GM13976 (cell line): ENCODE measurements at places on chromosomes 4 and X.

DNA sequence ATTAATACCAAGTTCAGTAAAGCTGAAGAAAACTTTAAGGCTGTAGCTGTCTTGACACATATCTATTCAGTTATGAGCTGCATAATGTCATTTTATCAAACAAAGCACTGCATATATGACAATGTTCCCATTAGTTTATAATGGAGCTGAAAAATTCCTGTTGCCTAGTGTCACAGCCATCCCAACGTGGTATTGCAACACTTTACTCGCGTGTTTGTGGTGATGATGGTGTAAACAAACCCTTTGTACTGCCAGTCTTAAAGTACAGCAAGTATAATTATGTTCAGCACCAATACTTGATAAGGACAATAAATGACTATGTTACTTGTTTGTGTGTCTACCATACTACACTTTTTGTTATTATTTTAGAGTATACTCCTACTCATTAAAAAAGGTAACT lies 1415.6 kb upstream of the PCDH7 start:
- DNase-seq = no peak

- DNase-seq = no peak
Measured at GRCh38 chrX:129618997-129619396, 35.8 kb downstream of the APLN start.

- DNase-seq = no peak
Measured at GRCh38 chr4:80986011-80986410, 44.5 kb upstream of the BMP3 start.

DNA sequence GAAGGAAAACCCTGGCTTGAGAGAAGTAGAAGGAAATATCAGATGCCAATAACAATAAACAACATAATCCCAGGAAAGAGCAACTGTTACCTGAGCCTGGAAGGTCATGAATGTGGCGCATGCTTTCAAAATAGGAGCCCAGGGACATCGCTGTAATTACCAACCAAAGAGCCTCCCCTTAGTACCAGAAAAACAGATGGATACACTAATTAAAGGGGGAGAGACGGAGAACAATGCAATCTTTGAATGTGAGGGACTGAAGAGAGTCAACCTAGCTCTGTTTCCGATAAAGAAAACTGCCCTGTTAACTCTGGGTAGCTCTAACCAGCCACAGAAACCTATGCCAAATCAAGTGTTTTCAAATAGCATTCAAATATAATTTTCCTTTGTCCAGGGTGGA lies 161.4 kb downstream of the ENOX2 start:
- no peak for DNase-seq

GRCh38 chrX:136879001-136879687 lies 1.4 kb downstream of the RBMX start:
- DNase-seq = no peak

DNA sequence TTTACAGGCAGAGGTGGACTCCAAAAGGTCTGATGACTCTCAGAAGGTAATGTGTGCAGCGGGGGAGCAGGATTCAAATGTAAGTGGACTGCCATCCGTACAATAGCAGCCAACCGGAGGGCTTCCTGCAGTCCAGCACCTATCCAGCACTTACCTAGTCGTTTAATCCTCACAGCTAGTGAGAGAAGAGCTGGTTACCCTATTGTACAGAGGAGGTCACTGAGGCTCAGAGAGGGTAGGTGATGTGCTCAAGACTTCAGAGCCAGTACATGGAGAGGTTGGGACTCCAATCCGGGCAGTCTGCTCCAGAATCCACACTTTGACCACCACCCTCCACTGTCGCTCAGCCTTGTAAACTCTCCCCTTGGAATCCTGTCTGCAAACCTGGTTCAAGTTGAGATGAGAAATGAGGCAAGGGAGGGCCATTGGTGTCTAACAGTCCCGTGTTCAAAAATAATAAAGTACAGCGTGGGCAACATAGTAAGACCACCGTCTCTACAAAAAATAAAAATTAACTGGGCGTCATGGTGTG lies 22.5 kb upstream of the JAKMIP1 start:
- DNase-seq = no peak

- no peak for DNase-seq
Measured at GRCh38 chrX:8955511-8955910, 78.4 kb downstream of the FAM9B start.

- DNase-seq = no peak
Measured at GRCh38 chrX:68695206-68695845, 47.9 kb downstream of the STARD8 start.

- no peak for DNase-seq
Measured at GRCh38 chrX:100353326-100353725, 56.7 kb downstream of the PCDH19 start.

GRCh38 chr4:183632689-183633088 lies 26.3 kb downstream of the RWDD4 start:
- no peak for DNase-seq

DNA sequence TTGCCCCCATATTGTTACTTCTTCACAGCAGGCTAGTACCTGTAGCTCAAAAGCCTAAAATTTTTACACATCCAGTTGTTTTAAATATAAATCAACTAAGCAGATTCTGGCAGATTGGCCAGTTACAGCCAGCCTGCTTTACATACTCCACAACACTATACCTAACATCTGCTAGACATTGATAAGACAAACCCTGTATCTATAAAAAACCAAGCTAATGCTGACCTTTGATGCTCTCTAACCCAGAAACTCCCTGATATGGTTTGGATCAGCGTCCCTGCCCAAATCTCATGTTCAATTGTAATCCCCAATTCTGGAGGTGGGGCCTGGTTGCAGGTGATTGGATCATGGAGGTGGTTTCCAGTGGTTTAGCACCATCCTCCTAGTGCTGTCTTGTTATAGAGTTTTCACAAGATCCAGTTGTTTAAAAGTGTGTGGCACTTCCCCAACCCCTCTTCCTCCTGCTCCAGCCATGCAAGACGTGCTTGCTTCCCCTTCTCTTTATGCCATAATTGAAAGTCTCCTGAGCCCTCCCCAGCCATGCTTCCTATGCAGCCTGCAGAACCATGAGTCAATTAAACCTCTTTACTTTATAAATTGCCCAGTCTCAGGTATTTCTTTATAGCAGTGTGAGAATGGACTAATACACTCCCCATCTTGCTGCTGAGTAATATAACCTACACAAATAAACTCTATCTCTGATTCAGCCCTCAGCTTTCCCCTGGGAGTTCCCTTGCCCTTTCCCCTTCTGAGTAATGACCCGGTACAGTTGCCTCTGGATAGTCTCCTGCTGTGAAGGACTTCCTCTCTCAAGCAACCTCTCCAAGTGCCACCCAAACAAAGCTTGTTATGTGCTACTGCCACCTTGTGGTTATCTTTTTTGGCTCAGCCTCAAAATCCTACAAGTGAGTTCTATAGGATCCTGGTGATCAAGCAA lies 39.6 kb downstream of the ZCCHC13 start:
- peak; percentile 36 for DNase-seq

DNA sequence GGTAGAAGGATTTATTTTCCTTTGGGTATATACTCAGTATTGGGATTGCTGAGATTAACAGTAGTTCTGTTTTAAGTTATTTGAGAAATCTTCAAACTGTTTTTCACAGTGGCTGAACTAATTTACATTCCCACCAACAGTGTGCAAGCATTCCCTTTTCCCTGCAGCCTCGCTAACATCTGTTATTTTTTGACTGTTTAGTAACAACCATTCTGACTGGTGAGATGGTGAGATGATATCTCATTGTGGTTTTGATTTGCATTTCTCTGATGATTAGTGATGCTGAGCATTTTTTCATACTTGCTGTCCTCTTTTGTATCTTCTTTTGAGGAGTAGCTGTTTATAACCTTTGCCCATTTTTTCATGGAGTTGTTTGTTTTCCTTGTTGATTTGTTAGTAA lies 457.8 kb downstream of the TRAM1L1 start:
- DNase-seq = no peak

DNA sequence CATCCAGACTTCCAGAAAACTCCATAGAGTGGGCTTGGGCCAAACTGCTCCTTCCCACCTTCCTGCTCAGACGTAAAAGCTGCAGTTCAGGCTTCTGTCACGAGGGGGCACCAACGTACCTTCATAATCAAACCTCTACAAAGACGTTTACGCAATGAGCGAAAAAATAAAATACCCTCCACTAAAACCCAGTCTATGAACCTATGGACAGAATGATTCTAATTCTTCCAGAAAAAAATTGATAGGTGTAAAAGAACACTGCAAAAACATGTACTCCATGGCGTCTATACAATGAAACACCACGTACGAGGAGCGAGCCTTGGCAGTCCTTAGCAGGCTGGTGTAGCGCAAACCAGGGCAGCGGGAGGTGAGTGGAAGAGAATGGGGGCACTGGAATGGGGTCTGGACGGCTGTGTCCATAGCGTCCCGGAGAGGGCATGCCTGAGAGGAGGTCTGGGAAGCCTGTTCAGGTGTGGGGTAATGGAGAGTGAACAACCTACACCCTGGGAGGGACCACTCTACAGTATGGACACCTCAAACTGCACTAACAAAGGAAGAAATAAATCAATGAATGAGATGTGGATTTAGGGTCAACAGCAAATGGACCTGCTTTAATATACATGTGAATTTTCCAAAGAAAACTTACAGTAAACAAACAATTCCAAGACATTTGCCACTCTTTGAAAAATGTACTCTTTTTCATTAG lies 14.4 kb upstream of the RAB40A start:
- DNase-seq = peak; percentile 14

DNA sequence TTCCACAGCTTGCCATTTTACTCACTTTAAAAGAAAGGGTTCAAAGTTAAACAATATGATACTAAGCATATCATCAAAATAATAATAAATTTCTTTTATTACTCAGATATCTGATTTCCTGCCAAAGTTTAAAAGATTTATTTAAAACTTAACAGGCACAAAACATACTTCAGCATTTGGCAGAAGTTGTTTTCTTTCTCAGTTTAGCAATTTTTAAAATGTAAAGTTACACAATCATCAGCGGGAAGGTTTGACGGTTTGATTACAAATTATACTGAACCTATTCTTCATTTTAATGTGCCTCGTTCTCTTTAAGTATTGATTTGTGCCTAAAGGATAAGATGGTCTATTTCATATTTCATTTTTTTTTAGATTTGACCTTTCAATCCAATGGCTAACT lies 227.2 kb downstream of the APBB2 start:
- no peak for DNase-seq

DNA sequence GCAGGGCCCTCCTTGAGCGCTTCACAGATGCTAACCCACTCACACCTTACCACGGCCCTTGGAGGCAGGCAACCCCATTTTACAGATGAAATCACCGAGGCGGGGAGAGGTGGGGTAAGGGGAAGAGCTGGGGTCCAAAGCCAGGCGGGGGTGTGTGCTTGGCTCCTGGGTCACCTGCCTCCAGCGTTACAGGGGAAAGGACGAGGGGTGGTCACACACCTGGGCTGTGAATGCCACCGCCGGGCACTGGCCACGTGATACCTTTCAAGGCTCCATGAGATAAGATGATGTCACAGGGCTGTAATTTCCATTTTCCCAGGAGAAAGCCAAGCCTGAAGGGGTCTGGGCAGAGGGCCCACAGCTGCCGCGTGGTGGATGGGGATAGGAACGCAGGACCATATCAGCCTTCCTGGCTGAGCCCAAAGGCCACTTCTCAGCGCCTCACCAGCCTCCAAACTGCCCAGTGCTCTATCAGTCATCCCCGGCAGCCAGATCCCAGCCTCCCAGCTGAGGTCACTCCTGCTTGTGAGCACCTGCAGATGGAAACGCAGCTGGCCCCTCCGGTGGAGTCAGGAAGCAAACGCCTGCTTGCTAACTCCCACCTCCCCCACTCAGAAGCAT lies 62.4 kb upstream of the CRMP1 start:
- DNase-seq = no peak

- peak; percentile 16 for DNase-seq
Measured at GRCh38 chr4:181971411-181971810, 271.8 kb upstream of the TENM3 start.

GRCh38 chr4:39846120-39846519 lies 131.6 kb downstream of the PDS5A start:
- no peak for DNase-seq

DNA sequence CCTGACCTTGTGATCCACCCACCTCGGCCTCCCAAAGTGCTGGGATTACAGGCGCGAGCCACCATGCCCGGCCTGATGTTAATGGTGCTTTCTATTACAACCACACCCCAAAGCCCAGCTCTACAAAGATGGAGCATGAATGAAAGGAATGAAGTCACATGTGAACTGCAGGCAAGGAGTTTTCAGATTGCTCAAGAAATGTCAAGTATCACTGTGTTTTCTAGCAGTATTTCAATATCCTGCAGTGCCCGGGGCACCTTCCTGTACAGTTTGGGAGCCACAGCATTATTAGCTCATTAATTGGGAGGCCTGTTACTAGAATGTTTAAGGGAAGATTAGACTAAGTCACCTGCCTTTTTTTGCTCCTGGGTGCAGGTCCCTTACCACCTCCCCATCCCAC lies 40.1 kb downstream of the PRIMPOL start:
- no peak for DNase-seq

DNA sequence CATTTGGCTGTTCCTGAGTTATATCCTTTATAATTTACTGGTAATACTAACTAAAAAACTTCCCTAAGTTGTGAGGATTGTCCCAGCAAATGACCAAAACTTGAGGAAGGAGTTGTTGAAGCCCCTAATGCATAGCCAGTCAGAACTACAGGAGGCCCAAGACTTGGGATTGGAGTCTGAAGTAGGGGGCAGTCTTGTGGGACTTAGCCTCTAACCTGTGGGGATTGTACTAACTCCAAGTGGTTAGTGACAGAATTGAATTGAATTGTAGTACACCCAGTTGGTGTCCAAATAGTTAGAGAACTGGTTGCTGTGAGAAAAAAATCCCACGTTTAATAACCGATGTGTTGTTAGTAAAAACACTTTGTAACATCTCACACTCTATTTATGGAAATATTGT lies 1506.3 kb downstream of the ADGRL3 start:
- DNase-seq = no peak
